ENCODE measurements at places on chromosomes 7 and 10. TPM values are rescaled to one million over a fixed set of nuclear protein-coding genes. Genes with fewer than 3 reads are reported as not detected.

- no peaks in the 10 kb centered on the region for H3K36me3 ChIP-seq
- no peaks in the 10 kb centered on the region for H3K27me3 ChIP-seq
- DNase-seq, result no peak
Measured at GRCh38 chr7:122726881-122727280, 24.2 kb upstream of the RNF148 start.

- peaks cover 63% of the 10 kb centered on the region for H3K36me3 ChIP-seq
- no peaks in the 10 kb centered on the region for H3K27me3 ChIP-seq
- H3K4me1 ChIP-seq, result peaks cover 65% of the 10 kb centered on the region
- H3K27ac ChIP-seq, result no peak overlapping the region
Measured at GRCh38 chr7:2566890-2567678, 8.3 kb downstream of the IQCE start.

TRIM50 gene
- total RNA-seq, result not detected

OR2A12 gene
- not detected for total RNA-seq

All from Calu3 (cell line).